ENCODE measurements at places on chromosomes 7 and 10.

- no peak for DNase-seq
These were observed 286.9 kb upstream of the NFE2L3 start for GRCh38 chr7:25864943-25865751.

GRCh38 chr7:148230296-148230695, 360.3 kb upstream of the C7orf33 start:
- DNase-seq, result no peak

DNA sequence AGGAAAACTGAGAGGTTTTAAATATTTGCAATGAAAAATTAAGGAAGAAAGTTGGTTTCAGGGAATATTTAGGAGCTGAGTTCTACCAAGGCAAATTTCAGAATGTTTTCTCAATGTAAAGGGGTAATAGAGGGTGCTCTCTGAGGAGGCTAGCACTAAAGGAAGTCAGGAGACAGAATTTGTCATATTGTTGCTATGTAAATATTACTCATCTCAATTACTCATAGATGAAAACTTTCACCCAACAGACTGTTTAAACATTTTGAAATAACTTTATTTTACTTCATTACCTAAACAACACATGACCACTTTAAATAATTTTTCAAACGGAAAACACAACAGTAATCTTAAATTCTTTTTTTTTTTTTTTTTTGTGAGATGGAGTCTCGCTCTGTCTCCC, 274.8 kb upstream of the NRG3 start:
- no peak for DNase-seq

GRCh38 chr7:114784746-114785145, 137.1 kb upstream of the MDFIC start:
- no peak for DNase-seq

- no peak for DNase-seq
These were observed 51.0 kb downstream of the MLLT10 start for GRCh38 chr10:21584834-21585530.

DNA sequence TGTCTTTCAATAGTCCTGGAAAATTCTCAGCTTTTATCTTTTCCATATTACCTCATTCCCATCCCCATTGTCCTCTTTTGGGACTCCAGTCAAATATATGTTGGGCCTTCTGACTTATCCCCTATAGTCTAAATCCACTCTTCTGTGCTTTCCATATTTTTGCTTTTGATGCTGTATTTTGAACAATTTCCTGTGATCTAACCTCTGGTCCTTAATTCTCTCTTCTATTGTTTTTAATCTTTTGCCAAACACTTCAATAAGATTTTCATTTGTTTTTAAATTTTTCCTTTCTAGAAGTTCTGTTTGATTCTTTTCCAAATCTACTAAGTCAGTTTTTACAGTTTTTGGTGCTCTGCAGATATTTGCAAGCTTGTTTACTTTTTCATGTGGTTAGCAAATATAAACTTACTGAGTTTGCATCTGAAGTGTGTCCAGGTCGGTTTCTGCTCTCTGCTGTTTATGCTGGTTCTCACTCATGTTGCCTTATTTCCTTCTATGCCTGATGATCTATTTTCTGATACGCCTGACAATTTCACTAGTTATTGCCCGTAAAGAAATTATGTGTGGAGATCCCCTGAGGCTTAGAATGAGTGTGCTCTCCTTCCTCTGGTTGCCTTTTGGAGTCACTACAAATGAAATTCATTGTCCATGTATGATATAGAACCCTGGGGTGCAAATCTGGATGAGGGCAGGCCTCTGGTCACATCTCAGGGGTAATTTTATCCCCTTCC, 110.4 kb downstream of the RBM20 start:
- no peak for DNase-seq

DNA sequence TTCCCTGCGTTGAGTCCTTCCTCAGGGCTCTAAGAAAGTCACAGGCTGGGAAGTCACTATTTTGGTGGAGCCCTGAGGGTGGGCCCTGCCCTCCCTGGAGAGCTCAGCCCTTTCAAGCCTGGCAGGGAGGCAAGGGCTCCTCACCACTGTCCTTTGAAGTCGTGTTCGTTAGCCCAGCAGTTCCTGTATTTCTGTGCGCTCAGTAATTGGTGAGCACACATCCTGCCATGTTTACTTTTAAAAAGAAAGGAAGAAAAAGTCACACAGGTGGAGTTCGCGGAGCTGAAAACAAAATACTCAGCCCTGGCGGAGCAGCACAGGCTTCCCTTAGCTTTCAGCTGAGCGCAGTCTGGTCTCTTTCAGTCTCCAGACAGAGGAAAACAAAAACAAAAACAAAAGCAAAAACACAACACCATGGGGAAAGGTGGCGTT, 37.1 kb downstream of the PRKCQ start:
- DNase-seq, result no peak

- no peak for DNase-seq
These were observed 377.4 kb upstream of the PODXL start for GRCh38 chr7:131933751-131934289.

DNA sequence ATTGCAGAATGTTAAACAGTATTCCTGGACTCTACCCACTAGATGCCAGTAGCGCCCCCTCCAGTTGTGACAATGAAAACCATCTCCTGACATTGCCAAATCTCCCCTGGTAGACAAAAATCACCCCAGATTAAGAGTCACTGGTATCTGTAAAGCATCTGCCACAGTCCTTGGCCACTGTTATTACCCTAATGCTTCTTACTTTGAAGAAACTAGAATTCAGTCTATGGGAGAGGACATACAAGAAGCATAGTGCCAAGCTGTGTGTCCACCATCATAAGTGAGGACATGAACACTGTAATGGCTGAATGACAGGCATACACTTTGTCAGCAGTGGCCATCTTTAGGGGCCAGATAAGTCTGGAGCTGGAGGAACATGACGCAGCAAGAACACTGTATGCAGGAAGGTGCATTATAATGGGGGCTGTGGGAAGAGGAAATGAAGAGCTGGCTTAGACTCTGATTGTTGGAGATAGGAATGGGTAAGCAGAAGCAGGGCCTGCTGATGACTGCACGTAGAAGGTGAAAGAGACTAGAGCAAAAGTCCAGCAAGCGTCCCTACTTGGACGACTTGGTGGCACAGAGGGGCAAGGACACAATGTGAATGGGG, 32.5 kb downstream of the CBX3 start:
- DNase-seq, result no peak

- peak; percentile 65 for DNase-seq
These were observed at the start of gene TMEM243 for GRCh38 chr7:87219545-87220025. TMEM243 (minus strand) TSS chr7:87219732; CDS start chr7:87219503, 229 bp downstream.

GRCh38 chr7:13259930-13260329, 572.5 kb downstream of the ARL4A start:
- DNase-seq, result no peak
